Dermis blood vessel endothelial cell (primary cell): ENCODE measurements at places on chromosomes 3 and 15. TPM values are rescaled to one million over a fixed set of nuclear protein-coding genes. Genes with fewer than 3 reads are reported as not detected.

DNA sequence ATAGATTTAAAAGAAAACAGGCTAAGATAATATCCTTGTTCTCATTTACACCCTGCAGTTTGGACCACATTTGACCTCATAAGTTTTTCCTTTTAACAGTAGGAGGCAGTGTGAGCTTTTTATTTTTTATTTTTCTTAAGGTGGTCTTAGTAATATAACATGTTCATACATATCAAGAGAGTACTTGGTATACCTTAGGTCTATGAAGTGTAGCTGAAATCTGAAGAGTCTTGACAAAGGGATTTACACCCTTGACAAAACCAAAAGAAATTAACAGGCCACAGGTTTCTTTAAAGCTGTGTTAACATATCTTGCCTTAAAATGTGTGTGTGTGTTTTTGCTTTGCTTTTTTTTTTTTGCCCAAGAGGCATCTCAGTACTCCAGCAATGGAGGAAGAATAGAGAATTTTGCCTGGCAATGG is 3.2 kb downstream of the RAP2B start:
- DNase-seq: peak; percentile 60

GRCh38 chr3:60160111-60160821 is 1091.0 kb downstream of the FHIT start:
- no peak for DNase-seq

DNA sequence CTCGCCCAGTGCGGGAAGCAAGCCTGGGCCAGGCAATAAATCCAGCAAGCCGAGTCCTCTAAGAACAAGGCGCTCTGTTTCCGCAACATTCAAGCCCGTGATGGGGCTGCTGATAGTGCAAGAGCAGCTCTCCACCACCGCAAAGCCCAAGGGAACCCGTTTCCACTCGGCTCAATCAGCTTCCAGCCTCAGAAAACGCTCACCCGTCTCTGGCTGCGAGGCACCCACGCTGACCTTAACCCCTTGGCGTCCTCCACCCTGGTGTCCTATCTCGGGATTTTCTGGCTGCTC is 17.8 kb downstream of the SPATA12 start:
- peak; percentile 46 for DNase-seq

DNA sequence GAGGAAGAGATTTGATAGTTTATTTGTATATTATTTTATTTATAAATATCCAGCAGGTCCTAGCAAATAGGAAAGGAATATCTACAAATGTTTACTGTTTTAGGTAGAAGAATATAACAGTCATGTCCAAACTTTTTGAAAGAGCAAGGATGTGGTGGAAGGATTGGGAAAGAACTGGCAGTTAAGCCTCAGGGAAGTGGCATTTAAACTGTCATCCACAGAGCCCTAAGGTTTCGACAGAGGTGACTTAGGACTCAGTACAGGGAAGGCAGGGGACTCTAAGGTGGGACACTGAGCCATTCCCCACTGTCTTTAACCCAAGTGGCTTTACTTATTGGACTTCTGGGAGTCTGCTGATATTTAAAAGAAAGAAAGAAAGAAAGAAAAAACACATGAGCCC is 11.8 kb upstream of the TMEM87A start:
- no peak for DNase-seq

DNA sequence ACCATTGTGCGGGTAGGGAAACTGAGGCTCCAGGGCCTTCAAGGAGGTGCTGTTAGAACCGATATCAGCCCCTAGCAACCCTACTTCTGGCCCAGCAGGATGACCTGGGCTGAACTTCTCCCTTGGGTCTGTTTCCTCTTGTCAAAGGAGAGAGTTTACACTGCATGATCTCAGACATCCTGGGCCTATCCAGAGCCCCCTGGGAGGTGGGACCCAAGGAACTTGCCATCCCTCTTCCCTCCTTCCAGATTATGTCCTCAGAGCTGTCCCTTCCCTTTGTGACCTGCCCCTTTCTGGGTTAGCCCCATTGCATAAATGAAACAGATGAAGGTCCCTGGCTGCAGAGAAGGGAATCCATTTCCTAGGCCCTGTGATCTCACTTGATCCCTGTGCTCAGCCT is 12.3 kb upstream of the DNAH1 start:
- DNase-seq: no peak

- no peak for DNase-seq
Observed at GRCh38 chr3:55937301-55937700, 450.2 kb upstream of the WNT5A start.

DNA sequence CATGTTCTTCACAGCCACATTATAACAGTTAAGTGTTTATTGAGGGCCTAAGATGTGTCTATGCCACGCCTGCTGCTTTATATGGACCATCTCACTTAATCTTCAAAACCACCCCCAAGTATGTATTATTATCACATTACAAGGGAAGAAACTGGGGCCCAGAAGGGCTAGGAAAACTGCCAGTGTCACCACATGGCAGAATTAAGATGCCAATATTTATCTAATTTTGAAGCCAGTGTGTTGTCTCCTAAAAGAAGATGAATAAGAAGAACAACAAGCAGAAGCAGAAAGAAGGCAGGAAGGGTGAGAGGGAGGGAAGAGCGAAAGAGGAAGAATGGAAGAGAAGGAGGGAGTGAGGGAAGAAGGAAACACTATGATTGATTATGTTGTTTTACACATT is 491.3 kb upstream of the IL12A start:
- no peak for DNase-seq

DNA sequence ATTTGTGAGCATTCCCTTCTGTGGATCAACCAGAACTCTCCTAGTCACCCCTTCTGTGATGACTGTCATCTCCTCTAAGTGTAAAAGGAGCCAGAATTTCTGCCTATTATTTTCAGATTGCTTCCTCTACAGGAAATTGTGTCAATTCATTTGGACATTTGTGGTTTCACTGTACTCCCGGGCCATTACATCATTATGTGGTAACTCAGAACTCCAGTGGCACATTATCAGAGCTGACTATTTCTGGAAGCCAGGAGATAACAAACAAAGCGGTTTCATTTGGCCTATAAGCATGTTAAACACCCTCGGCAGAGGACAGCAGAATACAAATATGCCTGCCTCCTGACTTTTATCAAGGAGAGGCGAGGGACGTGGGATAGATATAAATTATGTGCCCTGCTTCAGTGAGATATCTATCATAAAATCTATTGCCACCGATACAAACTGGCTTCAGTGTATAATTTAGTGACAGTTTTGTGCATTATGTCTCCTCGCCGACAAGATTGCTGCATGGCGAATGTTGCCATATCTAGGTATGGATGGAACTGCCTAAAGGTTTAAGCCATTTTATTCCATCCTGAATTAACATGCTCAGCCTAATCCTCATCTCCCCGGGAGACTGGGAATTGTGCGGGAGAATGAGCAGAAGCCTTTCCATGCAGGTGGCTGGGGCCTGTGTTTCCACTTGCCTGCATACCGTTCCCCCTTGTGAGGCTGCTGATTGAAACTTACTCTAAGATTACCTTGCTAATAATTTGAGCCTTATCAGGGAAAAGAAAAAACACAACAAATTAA is 193.4 kb upstream of the SEMA6D start:
- DNase-seq: peak; percentile 58

DNA sequence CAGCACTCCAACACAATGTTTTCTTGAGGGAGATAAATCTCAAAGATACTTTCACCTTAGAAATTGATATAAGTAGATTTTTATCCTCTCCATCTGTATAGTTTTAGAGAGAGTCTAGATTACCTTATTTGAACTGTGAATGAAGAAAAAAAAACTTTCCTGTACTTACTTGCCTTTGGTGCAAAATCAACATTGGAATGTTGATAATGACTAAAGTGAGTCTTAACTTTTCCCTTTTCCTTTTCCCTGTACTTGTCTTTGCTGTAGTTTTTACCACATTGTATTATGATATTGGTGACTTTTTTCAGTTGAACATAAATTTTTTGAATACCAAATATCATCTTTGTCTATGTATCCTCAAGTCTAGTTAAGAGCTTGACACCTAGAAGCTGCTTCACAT is 6.7 kb downstream of the ALCAM start:
- DNase-seq: no peak

- no peak for DNase-seq
Observed at GRCh38 chr3:15086263-15086662, 12.7 kb downstream of the RBSN start.

DNA sequence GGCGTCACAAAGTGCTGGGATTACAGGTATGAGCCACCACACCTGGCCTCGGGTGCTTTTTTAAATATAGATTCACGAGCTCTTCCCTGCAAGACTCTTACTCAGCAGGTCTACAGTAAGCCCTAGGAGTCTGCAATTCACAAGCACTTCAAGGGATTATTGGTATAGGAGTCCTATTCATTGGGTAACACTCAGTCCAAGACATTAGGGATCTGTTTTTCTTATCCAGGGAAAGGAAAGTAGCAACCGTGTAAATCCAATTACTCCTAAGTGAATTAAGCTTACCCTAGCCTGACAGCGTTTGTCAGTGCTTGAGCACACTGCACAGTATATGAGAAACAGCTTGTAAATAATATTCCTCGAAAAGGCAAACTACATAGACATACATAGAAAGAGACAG is 109.9 kb downstream of the SENP2 start:
- DNase-seq: no peak

GRCh38 chr3:110995461-110996231 is 76.0 kb upstream of the NECTIN3 start:
- no peak for DNase-seq

DNA sequence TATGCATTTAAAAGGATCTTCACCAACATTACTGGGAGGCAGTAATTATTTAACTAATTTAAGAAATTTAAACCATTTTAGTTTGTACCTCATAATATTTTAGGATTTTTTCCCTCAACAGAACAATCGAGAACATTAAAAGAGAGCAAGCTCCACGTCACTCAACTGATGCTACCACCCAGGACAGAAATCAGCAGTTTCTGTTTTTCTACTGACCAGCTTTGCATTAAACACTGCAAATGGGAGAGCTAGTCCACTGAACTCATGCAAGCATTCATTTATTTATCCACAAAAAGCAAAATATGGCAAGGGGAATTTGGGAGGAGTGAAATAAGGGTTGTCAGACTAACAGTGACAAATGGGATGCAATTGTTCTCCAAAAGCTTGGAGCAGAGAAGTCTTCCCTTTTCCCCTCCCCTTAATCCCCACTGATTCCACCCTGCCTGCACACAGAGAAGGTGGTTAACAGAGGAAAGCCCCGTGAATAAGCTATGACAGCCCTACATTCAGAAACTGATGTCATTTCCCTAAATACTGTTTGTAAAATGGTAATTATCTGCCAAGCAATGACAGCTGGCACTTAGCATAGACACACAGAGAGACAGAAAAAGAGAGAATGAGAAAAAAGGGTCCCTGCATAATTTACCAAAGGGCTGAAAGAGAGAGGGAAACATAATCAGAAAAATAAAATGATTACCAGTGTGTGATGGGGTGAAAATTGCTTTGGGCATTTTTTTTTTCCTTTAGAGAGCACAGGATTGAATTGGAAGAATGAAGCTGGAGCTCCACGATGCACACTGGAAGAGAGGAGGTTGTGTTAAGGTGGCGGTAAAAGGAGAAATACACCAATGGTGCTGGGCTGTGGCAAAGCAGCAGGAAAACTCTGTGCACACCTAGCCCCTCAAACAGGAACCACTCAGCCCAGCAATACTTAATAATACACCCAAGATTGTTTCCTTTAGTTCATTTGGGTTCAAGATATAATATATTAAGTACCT is 777.4 kb downstream of the TUSC7 start:
- no peak for DNase-seq

- DNase-seq: peak; percentile 81
Observed at GRCh38 chr15:58957101-58957973, 23.9 kb upstream of the SLTM start.

DNA sequence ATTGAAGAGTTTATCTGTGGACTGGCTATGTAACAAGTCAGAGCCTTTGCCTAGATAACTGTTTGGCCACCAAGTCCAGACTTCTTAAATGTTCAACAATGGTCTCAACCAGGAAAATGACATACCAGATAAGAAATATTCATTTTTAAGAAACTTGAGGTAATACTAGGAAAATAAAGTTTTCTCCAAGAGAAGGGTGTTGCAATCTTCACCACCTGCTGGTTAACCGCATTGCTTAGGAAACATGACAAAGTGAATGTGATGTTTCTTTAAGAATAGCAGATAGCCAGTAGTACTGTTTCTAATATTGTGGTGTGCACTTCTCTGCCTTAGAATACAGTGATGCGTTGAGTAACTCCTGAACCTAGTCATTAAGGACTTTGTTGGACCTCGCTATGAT is 321.5 kb upstream of the CADM2 start:
- no peak for DNase-seq

GRCh38 chr15:31522028-31522427 is 195.4 kb downstream of the KLF13 start:
- no peak for DNase-seq

- DNase-seq: no peak
Observed at GRCh38 chr3:128354788-128355542, 111.7 kb downstream of the DNAJB8 start.

DNA sequence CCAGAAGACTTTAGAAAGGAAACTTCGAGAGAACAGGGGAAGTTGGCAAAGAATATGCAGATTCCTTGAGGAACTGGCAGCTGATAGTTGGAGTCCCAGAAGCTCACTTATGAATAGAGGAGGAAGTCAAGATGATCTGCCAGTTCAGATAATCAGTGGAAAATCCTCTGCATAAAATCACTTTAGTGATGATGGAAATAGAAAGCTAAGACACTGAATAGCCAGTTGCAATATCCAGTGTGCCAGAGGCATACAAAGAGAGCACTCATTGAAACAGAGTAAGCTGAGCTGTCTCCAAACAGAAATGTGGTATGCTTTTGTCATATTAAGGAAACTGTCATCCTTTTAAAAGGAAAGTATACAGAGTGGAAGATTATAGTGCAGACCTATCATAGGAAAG is 1207.6 kb downstream of the OTOL1 start:
- DNase-seq: no peak

GRCh38 chr3:77709155-77709554 is 669.3 kb downstream of the ROBO2 start:
- no peak for DNase-seq

DNA sequence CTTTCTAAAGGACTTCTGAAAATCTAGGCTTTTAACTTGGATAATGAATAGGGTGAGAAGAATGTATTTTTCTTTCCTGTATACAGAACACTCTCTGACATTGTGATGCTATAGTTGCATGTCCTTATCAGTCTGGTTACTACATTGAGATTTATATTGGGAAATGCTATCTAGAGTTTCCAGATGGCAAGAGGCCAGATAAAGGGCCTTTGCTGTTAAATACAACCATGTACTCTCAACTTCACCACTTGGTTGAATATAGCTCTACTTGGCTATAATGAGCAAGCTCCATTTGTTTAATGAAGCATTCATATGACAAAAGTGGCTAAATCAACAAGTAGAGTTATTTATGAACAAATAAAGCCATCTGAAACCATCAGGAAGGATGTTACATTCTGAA is 91.0 kb downstream of the IGSF11 start:
- DNase-seq: no peak

DNA sequence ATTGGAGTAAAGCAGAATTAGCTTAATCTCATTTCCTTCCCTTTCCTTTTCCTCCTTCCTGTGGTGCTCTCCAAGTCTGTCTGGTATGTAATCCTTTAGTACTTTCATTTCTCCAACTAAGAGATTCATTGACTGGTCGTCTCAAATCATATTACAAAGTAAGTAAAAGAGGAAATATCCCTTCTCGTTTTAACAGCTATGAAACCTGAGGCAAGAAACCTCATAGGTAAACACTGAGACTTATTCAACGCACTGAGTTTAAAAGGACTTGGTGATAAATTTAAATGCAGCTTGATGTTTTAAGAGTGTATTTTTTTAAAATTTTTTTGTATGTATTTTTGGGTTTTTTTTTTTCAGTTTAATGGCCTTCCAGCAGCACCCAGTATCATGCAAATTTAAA is 117.2 kb upstream of the LRRC3B start:
- DNase-seq: no peak

Gene FES
- 110 and 134 TPM in 2 replicates for total RNA-seq

Gene PLA2G4D
- 0.17 TPM in 1 of 2 replicates, not detected in the other for total RNA-seq

Gene TTBK2
- 14.3 and 14.5 TPM in 2 replicates for total RNA-seq

Gene NEK10
- 2.0 and 2.6 TPM in 2 replicates for total RNA-seq
